ENCODE measurements at places on chromosomes 12 and 14.

GRCh38 chr14:102363182-102363943 is 622 bp downstream of the TECPR2 start:
- no peak for DNase-seq

- DNase-seq: no peak
Observed at GRCh38 chr12:42261708-42262107, 23.7 kb upstream of the YAF2 start.

DNA sequence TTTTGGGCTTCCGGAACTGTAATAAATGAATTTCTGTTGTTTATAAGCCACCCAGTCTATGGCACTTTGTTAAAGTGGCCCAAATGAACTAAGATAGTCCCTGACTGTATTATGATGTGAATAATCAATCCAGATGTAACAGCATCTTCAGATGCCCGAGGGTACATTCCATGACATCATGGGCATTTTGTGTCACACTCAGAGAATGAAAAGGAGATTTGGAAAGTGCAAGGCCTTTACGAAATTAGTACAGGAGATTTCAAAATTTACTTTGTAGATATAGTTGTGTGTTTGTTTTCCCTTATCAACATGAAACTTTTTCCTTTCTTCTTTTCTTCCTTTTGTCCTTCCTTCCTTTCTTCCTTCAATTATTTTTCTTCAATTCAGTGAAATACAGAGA is 54.2 kb upstream of the AMIGO2 start:
- DNase-seq: no peak

GRCh38 chr12:55041345-55042055 is 21.7 kb downstream of the NEUROD4 start:
- DNase-seq: no peak

DNA sequence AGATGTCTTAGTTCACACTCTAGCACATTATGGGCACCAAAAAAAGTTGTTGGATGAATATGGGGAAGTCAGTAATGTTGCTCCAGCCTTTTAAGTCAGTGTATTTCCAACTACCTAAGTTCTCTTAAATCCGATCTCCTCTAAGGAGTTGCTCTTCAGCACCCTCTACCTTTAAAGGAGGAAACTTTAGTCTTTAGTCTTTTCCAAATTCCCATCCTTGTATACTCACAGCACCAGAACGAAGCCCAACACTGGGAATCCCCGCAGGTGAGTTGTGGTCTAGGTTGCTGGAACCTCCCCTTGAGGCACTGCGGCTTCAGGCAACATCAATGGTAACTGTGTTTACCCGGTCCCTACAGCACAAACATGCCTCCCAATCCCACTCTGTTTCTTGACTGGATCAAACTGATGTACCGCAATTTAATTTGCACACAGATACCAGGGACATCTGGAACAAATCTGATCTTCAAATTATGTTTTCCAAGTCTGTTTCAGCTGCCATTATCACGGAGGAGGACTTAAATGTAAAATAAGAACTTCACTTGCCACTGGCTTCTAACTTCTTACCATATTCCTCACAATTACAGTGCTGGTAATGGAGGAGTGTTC is 179.0 kb downstream of the FOXN3 start:
- peak; percentile 8 for DNase-seq

DNA sequence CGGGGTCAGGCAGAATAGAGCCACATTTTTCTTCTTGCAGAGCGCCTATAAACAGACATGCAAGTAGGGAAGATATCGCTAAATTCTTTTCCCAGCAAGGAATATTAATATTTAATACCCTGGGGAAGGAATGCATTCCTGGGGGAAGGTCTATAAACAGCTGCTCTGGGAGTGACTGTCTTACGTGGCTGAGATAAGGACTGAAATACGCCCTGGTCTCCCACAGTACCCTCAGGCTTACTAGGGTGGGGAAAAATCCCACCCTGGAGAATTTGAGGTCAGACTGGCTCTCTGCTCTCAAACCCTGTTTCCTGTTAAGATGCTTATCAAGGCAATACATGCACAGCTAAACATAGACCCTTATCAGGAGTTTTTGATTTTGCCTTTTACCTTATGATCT is 262.3 kb downstream of the CEP128 start:
- DNase-seq: no peak

GRCh38 chr12:6792522-6793201 is 3.3 kb downstream of the CD4 start:
- DNase-seq: no peak

DNA sequence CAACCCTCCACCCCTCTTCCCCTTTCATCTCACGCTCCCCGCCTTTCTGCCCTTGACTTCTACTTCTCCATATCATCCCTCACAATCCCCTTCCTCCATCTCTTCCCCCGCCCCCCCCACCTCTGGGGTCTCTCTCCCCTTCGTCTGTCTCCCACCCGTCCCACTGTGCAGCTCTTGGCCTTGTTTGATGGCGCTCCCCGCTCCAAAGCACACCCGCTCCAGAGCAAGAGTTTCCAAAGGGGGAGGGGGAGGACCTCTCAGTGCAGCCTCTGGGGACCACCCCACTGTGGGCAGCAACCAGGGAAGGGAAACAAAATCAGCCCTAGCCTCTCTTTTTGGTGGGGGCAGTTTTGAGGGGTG is 774 bp downstream of the CHGA start:
- DNase-seq: no peak

GRCh38 chr14:105490267-105490571 is 827 bp upstream of the TEDC1 start:
- no peak for DNase-seq

GRCh38 chr14:99598774-99599173 is 5.2 kb downstream of the CCDC85C start:
- no peak for DNase-seq

DNA sequence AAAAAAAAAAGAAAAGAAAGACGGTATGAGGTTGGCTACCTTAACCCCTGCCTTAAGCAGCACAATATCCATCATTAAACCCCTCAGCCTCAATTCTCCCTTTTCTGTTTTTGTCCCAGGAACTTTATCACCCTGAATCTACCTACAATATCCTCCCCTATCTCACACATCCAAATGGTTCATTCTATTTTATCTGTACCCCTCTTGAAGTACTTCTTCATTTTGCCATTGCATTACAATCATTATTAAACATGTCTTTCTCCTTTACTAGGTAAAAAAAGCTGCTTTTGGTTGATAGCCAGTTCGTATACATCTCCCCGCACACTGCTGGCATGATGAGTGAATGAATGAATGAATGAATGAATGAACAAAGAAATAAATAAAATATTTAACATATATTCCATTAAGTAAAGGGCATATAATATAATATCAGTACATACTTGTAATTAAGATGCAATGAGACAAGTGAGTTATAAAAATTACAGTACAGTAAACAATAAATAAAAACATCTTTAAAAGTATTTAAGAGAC is 364 bp upstream of the GPR65 start:
- DNase-seq: no peak

GRCh38 chr14:101108579-101109346 is 205.2 kb upstream of the RTL1 start:
- no peak for DNase-seq

GRCh38 chr12:97960225-97960624 is 497.6 kb downstream of the RMST start:
- DNase-seq: no peak

DNA sequence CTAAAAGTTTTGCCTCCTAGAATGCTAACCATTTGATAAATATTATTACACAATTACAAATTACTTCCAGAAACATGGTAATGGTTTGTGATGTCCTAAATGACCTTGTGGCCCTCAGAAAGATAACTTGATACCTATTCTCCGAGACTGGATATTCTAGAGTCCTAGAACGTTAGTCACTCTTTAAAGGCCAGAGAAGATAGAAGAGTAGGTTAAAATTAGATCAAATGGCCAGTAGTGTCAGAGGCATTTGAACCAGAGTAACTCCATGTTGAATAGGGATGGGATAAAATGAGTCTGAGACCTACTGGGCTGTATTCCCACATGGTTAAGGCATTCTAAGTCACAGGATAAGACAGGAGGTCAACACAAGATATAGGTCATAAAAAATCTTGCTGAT is 96.6 kb upstream of the ADAMTS20 start:
- no peak for DNase-seq

GRCh38 chr14:49586673-49587460 is 687 bp upstream of the RPS29 start:
- DNase-seq: peak; percentile 27

DNA sequence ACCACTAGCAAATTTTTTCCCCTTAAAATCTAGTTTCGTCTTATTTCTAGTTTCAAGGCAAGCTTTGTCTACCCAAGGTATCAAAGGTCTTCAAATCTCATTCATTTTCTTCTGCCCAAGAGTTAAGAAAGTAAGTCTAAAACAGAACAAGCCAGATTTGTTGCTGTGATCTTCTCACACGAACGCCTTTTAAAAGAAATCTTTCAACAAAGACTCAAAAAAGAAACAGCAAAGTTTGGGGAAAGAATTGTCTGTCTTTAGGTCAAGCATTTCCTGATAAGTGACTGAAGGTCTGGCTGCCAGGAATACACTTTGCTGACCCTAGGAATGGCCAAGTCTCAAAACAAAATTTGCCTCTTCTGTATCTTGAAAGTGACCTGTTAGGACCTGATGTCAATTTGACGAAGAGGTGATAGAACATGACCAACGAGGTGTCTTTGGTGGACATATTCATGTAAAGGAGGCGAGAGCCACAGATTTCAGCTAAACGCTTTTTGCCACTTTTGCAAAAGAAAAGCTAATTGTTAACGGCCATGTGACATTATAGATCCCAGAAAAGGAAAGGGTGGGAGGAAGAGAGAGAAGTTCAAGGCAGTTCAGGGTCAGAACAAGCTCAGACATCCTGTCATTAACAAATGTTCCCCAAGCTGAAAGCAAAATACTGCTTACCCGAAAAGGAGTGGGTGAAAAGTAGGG is 1.7 kb downstream of the CDK17 start:
- DNase-seq: no peak

DNA sequence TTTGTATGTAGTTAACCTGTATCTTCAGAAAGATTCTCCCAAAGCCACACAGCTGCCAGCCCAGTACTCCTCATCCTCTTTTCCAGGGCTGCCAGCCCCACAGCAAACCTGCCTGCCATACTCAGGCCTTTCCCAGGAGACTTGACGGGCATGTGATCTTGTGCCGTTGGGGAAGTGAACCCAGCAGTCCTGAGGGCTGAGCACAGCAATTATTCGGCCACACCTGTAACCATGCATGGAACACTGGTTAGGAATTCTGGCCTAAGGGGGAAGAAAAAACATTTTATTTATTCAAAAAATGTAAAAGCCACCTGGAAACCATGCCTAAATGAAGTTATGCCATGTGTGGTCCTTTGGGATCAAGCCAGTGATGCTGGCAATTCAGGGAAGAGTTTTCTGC is 145.3 kb downstream of the GRIN2B start:
- DNase-seq: no peak

GRCh38 chr14:64074961-64075612 is 219.1 kb downstream of the ESR2 start:
- DNase-seq: no peak

- no peak for DNase-seq
Observed at GRCh38 chr14:24252289-24253124, 10.1 kb upstream of the TINF2 start.

DNA sequence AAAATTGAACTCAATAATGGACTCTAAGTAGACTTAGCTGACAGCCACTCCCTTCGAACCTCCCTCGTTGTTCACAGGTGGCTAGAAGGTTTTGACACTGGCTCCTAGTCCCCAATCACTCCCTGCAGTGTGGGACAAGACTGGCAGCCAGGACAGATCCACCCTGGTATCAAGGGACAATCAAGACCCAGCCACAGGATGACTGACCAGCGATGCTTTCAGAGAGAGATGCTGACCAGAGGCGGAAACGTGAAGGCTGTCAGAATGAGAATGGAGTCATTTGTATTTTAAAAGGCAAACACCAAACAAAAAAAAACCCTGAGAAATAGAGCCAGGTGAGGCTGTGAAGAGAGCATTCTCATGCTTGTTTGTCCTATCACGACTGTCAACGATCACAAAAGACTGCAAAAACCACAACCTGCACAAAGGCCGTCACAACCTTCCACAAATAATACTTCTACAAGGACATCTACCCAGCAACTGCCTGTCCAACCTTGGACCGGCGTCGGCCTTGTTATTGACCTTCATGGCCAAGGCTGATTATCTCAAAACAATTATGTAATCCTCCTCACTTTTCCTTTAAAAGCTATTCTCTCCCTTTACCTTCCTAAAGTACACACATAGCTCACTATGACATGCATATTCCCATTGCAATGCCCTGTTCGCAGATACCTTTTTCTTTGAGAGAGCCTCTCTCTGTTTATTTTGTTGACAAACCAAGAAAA is 13.2 kb downstream of the EIF5 start:
- no peak for DNase-seq

DNA sequence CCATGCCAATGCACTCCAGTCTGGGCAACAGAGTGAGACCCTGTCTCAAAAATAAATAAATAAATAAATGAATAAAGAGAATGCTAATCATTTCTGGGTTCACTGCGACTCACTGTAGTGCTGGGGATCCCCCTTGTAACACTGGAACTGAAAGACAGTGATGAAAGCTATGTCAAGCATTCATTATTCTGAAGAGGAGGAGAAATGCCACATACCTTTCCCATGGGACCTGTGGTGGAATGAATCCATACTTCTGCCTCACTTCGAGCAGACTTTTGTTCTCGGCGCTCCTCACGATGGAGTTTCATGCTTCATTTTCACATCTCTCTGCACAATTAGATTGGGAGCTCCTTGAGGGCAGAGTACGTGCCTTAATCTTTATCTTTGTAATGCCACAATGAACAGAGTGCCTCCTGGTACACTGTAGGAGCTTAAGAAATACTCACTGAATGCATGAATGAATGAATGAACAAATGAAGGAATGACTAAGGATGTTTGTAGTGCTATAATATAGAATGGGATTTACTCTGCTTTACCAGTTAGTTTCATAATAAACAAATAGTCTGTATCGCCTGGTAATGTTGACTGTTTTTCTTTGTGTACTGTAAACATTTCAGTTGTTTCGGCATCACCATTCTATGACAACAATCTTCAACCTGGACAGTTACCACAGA is 45.8 kb downstream of the DRAM1 start:
- no peak for DNase-seq

DNA sequence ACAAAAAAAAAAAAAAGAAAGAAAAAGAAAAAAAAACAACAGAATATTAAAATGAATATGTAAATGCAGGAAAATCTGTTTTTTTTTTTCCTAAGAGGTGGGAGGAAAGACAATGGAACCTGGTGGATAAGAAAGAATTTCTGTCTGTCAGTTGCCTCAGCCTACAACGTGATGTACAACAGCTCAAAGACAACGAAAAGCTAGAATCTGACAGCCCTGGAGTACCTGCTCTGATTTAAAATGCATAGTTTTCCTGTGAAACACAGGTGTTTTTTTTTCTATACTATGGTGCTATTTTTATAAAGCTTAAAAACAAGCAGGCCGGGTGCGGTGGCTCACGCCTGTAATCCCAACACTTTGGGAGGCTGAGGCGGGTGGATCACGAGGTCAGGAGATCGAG is 30.0 kb upstream of the ULK1 start:
- no peak for DNase-seq

DNA sequence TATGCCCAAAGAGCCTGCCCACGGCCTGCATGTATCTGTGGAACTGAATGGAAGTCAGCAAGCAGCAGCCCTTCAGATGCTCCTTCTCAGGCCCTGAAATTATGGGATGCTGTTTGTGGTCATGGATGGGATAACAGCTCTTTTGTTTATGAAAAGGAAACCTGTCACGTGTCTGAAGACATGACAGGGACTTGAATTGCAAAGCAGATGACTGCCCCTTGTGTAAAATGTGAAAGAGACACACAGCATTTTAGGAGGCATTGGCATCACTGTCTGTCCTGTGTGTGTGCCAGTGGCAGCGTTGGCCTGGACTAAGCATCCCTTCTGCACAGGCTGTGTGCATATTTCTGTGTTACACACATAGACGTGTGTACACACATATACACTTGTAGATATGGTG is 192.1 kb downstream of the VRK1 start:
- DNase-seq: no peak

All from AG09319 (cell line).